Stimulated activated CD8-positive, alpha-beta memory T cell treated with anti-CD3 and anti-CD28 coated beads, Interleukin-4, amount 100 ng/mL, for 4 hours (primary cell): ENCODE measurements at places on chromosomes 6 and 20.

DNA sequence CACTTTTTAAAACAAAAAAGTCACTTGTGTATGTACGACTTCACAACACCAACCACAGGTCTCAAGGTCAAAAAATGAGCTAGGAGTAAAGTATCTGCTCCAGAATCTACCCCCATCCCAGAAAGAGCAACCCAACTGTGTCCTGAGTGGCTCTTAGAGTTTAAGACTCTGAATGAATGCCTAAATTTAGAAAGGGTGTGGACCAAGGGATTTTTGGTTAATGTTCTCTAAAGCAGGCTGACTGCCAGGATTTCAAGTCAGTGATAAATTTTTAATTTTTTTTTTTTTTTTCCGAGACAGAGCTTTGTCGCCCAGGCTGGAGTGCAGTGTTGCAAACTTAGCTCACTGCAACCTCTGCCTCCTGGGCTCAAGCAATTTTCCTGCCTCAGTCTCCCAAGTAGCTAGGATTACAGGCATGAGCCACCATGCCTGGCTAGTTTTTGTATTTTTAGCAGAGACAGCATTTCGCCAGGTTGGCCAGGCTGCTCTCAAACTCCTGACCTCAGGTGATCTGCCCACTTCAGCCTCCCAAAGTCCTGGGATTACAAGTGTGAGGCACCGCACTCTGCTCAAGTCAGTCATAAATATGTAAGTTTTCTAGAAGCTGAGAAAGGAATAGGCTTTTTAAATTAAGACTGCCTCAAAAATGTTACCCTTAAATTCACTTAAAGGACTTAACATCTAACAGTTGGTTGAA is 20.2 kb downstream of the STAU1 start:
- DNase-seq: no peak

GRCh38 chr6:88378639-88379038 is 212.5 kb upstream of the CNR1 start:
- no peak for DNase-seq

GRCh38 chr6:10626154-10626741 is 68.2 kb downstream of the C6orf52 start:
- DNase-seq: no peak

DNA sequence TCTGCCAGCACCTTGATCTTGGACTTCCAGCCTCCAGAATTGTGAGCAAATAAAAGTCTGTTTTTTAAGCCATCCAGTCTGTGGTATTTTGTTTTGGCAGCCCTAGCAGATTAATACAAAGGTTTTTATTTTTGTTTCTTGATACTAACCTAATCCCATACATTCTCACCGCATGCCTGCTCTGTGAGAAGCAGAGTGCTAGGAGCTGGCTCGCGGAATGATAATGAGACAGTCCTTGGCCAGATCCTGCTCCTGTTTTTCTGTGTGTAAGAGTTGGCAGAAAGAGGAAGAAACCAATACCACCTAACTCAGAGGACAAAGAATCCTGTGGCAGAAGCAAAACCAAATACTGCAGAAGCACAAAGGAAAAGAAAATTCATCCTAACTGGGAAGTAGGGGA is 82.6 kb downstream of the KIF16B start:
- DNase-seq: no peak

DNA sequence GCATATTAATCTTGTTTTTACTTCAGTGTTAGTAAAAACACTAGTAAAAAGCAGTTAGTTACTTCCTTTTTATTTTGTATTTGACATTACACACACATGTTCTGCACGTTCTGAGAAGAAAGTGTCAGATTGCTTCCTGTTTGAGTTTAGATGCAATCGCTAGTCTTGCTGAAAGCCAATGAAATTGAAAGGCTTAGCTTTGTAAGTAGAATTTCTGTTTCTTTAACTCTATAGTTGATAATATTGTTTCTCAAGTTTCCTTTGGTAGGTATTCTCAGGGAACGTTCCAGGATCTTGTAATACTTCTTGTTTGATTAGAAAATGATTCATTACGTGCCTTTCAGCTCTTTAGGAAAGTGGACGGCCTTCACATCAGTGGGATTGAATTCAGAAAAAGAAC is 55.0 kb downstream of the CDKAL1 start:
- no peak for DNase-seq

GRCh38 chr6:112663698-112664097 is 316.6 kb downstream of the RFPL4B start:
- DNase-seq: no peak

GRCh38 chr6:35723587-35723986 is 13.2 kb upstream of the ARMC12 start:
- no peak for DNase-seq

DNA sequence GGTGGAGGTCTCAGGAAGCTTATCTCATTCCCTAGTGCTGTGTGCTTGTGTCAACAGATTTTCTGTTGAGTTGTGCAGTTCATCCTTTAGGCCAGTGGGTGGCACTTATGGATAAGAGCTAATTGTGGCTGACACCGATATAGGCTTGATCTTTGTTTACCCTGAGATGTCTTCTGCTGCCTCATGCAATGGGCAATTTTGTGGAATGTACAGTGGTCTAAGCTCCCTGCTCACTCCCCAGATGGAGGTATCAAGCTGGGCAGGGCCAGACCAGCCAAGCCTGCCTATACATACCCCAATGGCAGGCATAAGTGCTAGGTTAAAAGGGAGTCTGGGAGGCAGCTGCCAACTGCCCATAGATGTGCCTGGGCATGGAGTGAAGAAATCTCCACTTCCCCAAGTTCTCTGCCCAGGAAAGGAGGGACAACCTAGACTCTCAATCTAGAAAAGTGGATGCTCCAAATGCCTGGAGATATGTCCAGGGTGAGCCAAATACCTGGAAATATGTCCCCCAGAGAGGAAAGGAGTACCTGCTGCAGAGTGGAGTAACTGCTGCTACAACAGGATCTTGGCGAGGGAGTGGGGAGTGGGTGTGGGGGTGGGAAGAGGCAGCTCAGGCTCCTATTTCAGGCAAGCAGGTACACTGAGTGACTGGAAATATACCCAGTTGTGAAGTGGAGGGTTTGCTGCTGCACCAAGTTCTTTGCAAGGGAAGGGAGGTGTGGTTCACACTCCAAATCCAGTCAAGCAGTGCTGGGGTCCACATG is 53.2 kb upstream of the ARG1 start:
- no peak for DNase-seq

DNA sequence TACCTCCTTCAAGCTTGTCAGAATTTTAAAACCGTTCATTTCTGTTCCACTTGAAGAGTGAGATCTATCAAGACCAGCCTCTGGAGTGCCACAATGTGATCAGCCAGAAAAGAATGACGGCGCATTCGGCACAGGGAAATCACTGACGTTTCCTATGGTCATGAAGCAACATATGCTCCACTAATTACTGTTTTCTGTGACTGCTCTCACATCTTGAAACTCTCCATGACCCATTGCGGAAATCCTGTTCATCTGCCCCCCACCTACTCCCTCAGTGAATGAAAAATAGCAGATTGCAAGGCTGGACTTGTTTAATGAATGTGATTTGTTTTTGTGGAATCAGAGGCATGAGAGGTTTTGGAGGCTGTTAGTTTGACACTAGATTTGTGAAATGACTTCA is 53.2 kb downstream of the SAMD5 start:
- DNase-seq: no peak

GRCh38 chr20:47464380-47465101 is 37.1 kb upstream of the NCOA3 start:
- no peak for DNase-seq

- no peak for DNase-seq
These were observed 607.6 kb upstream of the MAN1A1 start for GRCh38 chr6:119957195-119957594.

DNA sequence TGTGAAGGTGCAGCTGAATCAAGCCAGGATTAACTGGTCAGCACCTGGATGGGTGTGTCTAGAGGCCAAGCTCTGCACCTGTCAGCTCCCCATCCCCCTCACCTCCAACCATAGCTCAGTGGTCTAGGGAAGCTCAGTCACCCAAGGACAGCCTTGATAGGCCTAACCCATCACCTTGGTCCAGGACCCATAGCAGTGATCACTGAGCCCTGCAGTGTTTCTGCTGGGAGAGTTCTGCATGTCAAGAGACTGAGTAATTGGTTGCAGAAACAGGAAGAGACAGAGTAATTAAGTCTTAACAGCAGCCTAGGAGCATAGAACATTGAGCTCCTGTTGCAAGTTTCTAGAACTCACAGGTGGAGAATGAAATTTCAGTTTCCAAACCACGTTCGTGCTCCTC is 18.7 kb upstream of the RALGAPB start:
- DNase-seq: no peak

- DNase-seq: no peak
These were observed 40.4 kb downstream of the GPLD1 start for GRCh38 chr6:24448828-24449525.

GRCh38 chr6:137426007-137426689 is 68.0 kb downstream of the OLIG3 start:
- no peak for DNase-seq

DNA sequence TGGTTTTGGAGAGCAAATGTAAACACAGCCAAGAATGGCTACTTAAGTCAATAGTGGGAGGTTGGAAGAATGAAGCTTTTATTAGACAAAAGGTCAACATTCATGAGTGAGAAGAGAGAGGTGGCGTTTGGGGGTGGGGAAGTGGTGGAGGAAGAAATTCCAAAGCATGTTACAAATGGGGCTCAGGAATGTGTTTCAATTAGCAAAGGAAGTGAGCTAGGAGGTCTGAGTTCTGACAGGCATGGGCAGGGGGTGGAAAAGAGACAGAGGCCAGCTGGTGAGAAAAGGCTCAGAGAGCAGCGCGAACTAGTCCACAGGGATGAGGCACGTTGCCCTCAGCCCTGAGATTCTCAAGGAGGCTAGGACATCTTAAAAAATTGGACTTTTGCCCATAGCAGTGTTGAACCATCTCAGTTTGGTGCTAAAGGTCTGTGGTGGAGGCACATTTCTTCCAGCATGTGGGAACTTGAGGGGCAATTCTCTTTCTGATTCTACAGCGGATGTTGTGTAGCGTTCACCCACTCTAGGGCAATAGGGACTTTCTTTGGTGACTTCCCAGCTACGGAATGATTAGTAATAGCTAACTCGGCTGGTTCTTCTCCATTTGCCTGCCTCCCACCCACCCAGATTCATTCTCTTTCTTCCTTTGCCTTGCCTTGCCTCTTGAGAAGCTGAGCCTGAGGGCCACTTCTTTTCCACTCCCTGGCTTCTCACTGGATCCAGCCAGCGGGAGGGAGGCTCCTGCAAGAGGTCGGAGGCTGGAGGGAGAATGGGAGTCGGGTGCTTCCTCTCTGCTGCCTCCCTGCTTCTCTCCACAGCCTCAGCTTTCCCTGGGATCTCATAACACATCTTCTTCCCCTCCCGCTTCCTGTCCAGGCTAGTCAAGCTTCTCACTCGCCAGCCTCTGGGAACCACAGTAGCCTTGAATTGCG is 45.1 kb upstream of the NEDD9 start:
- DNase-seq: no peak

- DNase-seq: no peak
These were observed 152.9 kb downstream of the SOD2 start for GRCh38 chr6:159540152-159540551.

DNA sequence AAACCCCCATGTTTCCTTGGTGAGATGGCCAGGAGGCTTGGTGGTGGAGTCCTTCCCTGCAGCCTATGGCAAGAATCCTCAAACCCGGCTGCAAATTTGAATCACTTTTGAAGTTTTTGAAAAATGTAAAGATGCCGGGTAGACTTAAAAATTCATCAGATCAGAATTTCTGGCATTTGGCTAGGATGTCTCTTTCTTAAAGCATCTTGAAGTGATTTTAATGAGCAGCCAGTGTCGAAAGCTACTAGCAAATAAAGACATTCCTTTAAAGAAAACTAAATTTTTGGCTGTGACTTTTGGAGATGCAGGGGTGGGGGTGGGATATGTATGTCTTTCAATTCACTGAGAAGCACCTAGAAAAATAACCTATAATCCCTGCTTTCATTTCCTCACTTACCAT is 25.6 kb upstream of the NOX3 start:
- DNase-seq: no peak

DNA sequence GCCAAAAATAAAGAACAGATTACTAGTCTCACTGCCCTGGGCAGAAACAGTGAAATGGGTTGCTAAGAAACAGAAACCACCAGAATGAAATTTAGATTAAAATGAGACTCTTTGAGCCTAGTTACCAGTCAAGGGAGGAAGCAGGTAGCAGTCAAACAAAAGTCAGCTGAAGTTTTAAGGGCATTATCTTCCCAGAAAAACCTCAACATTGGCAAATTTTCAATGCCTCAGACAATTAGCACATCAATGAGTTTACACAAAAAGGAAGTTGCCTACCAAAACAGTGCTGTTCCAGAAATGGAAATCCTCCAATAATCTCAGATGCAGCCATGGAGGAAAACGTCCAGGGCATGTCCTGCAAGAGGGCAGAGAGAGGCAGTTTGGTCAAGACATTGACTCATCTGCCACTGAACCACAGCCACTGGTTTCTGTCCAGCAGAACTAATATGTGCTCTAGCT is 399.7 kb upstream of the ADGRB3 start:
- no peak for DNase-seq

- DNase-seq: no peak
These were observed 42.6 kb downstream of the KCNS1 start for GRCh38 chr20:45058168-45058850.

GRCh38 chr6:146871611-146872425 is 273.0 kb downstream of the ADGB start:
- no peak for DNase-seq

DNA sequence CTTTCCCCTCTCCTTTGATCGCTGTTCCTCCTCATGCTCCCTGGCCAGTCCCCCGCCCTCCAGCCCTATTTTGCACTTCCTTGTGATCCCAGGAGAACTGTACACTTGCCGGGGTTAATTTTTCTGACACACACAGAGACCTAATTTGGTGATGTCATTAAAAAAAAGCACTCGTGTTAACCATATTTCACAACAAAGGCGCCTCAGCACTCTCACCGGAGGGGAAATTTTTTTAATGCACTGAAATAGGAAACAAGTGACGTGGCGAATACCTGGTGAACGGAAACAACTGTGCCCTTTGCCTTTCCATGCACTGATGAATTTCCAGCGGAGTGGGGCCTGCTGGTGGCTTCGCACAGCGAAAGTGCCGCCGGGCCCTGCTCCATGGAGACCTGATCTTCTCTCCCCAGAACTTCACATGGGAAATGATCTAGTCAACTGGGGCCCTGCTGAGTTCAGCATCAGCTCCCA is 53.9 kb upstream of the TAGAP start:
- peak; percentile 47 for DNase-seq

GRCh38 chr6:39377539-39377950 is 55.0 kb upstream of the KCNK16 start:
- DNase-seq: no peak

- no peak for DNase-seq
These were observed 31.2 kb upstream of the SMIM28 start for GRCh38 chr6:138346302-138347195.

DNA sequence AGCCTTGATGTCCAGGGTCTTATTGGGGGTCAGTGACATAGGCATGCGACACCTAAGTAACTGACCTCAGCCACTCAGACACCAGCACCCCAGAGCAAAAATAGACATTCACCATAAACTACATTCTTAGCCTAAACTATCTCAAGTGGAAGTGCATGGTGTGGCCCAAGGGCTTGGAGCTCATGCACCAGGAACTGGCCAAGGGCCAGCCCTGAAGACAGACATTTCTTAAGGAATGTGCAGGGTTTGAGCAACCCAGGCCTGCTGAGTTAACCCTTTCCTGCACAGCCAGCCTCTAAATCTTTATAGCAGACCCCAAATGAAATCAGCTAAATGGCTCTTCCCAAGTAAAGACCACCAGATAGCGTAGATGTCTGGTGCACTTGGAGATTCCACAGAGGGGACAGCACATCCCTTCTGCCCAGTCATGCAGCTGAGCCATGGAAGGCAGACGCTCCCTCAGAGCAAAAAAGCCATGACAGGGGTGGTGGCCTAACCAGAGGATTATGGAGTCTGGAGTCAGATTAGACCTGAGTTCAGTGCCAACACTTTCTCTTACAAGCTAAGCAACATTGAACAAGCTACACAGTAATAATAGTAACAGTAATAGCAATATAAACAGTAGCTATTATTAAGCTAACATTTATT is 222.6 kb downstream of the ZMYND8 start:
- no peak for DNase-seq
